Mesothelial cell of epicardium (in vitro differentiated cells): ENCODE measurements at places on chromosomes 1 and 21.

- no peak for DNase-seq
Measured at GRCh38 chr21:43885721-43886120, 20.7 kb downstream of the AGPAT3 start.

DNA sequence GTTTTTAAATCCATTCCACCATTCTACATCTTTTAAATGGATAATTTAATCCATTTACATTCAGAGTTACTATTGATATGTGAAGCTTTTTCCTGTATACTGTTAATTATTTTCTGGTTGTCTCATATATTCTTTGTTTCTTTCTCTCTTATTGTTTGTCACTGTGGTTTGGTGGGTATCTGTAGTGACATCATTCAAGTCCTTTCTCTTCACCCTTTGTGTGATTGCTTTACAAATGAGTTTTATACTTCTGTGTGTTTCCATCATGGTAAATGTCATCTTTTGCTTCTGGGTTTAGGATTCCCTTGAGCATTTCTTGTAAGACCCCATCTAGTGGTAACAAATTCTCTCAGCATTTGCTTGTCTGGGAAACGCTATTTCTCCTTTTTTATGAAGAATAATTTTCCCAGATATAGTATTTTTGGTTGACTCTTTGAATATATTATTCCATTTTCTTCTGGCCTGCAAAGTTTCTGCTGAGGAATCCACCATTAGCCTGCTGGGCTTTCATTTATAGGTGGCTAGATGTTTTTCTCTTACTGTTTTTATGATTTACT, 10.2 kb downstream of the LY9 start:
- DNase-seq, result no peak

DNA sequence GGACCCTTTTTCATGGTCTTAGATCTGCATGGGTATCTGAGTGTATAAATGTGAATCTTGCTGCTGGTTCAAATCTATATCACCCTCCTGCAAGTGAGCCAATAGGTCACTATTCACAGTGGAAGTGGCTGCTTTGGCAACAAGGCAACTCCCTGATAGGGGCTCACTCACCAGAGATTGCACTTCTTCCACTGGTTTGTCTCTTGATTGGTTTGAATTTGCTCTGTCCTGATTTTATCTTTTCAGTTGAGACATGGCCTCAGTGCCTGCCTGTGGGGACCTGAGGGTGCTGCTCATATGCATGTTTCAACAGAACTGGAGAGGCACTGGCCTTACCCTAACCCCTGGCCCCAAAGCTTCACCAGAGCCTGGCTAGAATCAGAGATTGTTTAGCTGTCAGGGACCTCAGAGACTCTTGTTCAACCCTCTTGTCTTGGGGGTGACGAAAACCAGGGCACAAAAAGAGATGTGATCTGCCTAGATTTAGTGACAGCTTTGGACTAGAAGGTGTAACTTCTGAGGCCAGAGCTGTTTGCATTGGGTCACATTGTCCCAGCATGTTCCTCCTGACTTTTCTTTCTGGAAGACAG, 16.9 kb downstream of the AVPR1B start:
- no peak for DNase-seq

GRCh38 chr1:232621050-232621449, 8.9 kb downstream of the SIPA1L2 start:
- DNase-seq, result no peak

DNA sequence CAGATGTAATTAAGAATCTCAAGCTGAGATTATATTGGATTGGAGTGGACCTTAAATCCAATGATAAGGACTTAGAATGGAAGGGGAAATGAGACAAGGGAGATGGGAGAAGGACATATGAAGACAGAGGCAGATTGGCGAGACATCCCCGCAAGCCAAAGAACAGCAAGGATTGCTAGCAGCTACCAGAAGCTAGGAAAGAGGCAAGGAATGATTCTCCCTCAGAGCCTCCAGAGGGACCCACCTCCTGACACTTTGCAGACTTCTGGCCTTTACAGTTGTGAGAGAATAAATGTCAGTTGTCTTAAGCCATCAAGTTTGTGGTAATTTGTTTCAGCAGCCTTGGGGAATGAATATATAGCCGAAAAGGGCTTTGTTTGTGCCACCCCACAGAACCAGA, 20.7 kb downstream of the METTL13 start:
- no peak for DNase-seq

- DNase-seq, result peak; percentile 76
Measured at GRCh38 chr1:1441002-1441888, 5.8 kb downstream of the VWA1 start.

- no peak for DNase-seq
Measured at GRCh38 chr1:108785880-108786279, 39.4 kb downstream of the STXBP3 start.

DNA sequence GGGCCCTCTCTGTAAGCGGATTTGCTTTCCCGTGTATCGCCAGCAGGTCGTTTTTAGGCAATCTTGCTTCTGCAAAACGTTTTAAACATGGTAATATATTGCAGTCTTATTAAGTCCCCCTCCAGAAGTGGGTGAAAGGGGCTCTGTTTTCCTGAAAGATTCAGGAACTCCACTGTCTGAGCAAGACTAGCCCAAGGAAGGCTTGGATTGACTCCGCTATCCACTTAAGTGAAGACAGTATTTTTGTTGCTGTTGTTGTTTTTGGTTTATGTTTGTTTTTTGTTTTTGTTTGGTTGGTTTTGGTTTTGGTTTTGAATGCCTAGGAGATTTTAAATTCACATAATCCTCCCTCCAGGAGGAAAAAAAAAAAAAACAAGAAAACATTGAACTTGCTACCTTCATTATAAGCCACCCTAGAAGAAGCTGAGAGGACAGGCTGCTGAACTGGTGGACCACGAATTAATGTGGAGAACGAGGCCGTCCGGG, 29.1 kb upstream of the NFIA start:
- DNase-seq, result no peak

DNA sequence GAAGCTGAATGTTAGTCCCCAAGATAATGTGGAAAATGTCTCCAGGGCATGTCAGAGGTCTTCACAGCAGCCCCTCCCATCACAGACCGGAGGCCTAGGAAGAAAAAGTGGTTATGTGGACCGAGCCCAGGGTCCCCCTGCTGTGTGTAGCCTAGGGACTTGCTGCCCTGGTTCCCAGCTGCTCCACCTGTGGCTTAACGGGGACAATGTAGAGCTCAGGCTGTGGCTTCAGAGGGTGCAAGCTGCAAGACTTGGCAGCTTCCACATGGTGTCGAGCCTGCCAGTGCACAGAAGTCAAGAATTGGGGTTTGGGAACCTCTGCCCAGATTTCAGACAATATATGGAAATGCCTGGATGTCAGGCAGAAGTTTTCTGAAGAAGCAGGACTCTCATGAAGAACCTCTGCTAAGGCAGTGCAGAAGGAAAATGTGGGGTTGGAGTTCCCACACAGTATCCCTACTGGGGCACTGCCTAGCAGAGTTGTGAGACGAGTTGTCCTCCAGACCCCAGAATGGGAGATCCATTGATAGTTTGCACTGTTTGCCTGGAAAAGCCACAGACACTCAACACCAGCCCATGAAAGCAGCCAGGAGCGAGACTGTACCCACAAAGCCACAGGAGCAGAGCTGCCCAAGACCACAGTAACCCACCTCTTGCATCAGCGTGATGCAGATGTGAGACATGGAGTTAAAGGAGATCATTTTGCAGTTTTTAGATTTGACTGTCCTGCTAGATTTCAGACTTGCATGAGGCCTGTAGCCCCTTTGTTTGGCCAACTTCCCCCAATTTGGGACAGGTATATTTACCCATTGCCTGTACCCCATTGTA, 204.9 kb downstream of the MRPL39 start:
- DNase-seq, result no peak

DNA sequence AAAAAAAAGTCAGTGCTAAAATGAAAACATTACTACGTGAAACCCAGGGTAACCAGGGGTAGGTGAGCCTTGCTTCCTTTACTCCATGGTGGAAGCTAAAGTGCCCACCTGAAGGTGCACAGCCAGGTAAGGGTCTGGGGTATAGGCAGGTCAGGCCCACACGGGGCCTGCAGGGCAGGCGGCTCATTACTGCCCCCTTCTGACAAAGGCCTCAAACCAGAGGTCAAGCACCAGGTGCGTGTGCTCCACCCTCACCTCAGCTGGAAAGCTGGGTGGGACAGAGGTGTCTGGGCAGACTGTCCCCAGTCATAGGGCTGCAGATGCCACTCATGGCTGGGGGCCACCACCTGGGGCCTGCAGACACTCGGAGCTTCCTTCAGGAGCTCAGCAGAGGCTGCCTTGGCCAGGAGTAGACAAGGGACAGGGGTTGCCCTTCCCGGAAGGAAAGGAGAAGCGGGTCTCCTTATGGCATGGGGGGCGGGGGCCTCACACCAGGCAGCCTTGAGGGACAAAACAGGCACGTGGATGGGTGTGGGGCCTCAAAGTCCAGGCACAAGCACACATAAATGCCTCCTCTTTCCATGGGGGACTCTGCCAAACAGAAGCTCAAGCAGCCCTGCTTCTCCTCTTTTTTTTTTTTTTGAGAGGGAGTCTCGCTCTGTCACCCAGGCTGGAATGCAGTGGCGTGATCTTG, 36.2 kb downstream of the ACOT7 start:
- DNase-seq, result no peak

DNA sequence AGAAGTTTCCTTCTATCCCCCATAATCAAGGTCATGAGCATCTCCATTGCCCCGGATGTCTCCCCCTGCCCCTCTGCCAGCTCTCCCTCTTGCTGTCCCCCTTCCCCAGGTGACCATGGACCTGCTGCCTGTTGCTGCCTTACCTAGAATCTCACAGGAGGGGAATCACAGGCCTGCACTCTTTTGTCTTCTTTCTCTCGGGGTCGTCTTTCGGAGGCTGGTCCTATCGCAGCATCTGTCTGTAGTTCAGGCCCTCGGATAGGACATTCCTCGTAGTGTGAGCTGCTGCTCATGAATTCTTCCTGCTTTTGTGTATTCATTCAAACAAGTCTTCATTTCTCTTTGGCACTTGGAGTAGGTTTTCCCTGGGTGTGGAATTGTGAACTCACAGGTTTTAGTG, 39.9 kb upstream of the ACTRT2 start:
- DNase-seq, result no peak

- no peak for DNase-seq
Measured at GRCh38 chr1:202745323-202745888, 35.2 kb upstream of the SYT2 start.

DNA sequence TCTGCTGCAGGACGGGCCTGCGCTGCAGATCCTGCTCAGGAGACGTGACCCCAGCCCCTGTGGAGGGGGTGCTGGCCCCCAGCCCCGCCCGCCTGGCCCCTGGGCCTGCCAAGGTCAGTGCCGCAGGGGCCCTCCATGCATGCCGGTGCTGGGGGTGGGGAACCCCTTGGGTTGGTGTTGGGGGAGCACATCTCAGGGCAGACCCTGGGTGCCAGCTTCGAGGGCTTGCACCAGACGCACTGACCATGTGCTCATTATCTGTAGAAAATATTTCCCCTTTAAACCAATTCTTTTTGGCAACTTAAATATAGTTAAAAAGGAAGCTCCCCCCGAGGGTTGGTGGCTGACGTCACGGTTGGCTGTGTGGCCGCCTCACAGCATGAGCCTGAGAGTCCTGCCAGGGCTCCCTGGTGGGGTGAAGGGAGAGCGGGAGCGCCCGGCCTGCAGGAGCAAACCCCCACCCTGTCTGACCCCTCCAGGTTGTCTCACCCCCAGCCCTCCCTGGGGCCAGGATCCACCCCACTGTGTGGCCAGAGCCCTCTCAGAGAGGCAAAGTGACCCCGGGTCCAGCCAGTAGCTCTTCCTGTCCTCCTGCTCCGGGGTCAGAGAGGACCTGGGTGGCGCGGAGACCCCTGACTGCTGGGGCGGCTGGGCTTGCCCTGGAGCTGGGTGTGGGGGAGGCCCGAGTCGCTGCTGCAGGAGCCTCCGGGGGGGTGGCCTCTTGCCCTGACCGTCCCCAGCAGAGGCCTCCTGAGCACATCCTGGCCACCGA, 5.3 kb upstream of the PFKL start:
- DNase-seq, result no peak

GRCh38 chr21:35476621-35477395, 427.7 kb upstream of the RUNX1 start:
- DNase-seq, result no peak

GRCh38 chr1:183219616-183220009, 33.5 kb downstream of the LAMC2 start:
- DNase-seq, result no peak

- DNase-seq, result no peak
Measured at GRCh38 chr1:229980009-229980408, 87.0 kb upstream of the GALNT2 start.

- no peak for DNase-seq
Measured at GRCh38 chr1:66930823-66931174, 6.0 kb downstream of the MIER1 start.

- DNase-seq, result no peak
Measured at GRCh38 chr1:206606867-206607266, 5.4 kb downstream of the EIF2D start.

DNA sequence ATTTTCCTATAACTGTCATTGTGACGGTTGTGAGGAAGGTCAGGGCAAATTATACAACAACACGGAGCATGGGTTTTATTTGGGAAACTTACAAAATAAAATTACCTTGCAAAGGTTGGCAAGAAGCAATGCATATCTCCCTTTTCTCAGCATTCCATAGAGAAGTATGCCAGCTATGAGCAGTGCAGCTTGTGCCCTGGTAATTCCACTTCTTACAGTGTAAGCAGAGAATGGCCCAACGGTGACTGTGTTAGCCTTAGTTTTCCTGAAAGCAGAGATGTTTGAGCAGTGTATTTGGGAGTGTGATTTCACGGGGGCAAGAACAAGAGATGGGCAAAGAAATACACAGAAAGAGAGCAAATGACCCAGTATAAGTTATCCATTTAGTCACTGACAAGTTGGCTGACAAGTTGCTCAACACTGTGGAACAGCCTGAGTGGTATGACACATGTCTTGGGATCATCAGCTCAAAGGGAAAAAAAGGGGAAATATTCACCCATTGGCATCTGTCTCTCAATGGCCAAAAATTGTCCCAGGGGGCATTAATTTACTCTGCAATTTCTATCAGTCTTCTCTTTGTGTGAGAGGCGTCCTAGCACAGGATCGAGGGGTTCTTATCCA, 210.9 kb upstream of the NRIP1 start:
- DNase-seq, result no peak

DNA sequence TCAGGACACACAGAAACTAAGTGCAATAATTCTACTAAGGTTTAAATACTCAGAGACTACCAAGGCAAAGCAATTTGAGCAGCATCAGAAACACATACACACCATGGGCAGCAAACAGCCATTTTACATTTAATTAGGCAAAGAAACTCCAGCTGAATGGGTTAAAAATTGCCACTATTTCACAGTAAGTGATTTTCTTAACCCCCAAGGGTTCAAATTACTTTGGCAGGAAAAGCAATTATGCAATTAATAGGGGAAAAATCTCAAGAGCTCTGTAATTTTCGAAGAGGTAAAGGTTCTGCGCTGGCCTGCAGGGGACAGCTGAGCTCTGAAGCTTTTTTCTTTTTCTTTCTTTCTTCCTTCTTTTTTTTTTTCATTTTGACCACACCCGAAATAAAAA, 206.2 kb upstream of the RRP15 start:
- no peak for DNase-seq
